Activated T-cell treated with anti-CD3 and anti-CD28 coated beads for 4 hours (primary cell): ENCODE measurements at places on chromosomes 13 and 19.
A peak's percentile ranks its signal among the peaks of the same experiment; 100 is the strongest.

- DNase-seq = no peak
Measured at GRCh38 chr13:25171517-25172302, at the start of gene AMER2. Gene AMER2 (minus strand): TSS chr13:25172288. CDS start chr13:25171619, 669 bp downstream.

GRCh38 chr13:93290503-93290902, 63.9 kb downstream of the GPC6 start:
- no peak for DNase-seq

DNA sequence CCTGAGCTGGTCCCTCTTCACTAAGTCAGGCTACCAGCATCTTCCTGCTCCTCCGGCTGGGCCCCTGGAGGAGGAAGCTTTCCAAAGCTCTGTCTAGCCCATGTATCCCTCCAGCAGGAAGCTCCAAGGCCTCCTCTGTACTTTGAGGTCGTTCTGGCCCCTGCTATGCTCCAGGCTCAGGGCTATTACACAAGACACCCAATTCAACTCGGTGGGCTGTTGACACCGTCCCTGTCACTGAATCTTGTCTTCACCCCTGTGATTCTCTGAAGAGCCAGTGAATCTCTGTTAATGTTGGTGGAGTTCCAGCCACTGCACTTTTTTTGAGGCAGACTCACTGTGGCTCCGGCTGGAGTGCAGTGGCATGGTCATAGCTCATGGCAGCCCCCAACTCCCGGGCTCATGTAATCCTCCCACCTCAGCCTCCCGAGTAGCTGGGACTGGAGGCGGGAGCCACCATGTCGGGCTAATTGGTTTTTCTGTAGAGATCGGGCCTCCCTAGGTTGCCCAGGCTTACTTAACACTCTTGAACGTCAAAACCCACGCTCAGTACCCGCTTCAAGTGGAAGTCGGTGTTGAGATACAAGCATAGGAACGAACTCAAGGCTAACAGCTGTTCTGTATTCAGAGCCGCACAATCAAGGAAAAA, 512 bp upstream of the REX1BD start:
- no peak for DNase-seq

- no peak for DNase-seq
Measured at GRCh38 chr13:73740666-73741065, 393.5 kb downstream of the KLF12 start.

GRCh38 chr19:11164879-11165406, 9.4 kb upstream of the SPC24 start:
- DNase-seq = no peak

- DNase-seq = no peak
Measured at GRCh38 chr13:99257291-99257690, 888 bp downstream of the GPR18 start.

- DNase-seq = peak; percentile 24
Measured at GRCh38 chr19:14580623-14581237, 2.2 kb upstream of the CLEC17A start.

DNA sequence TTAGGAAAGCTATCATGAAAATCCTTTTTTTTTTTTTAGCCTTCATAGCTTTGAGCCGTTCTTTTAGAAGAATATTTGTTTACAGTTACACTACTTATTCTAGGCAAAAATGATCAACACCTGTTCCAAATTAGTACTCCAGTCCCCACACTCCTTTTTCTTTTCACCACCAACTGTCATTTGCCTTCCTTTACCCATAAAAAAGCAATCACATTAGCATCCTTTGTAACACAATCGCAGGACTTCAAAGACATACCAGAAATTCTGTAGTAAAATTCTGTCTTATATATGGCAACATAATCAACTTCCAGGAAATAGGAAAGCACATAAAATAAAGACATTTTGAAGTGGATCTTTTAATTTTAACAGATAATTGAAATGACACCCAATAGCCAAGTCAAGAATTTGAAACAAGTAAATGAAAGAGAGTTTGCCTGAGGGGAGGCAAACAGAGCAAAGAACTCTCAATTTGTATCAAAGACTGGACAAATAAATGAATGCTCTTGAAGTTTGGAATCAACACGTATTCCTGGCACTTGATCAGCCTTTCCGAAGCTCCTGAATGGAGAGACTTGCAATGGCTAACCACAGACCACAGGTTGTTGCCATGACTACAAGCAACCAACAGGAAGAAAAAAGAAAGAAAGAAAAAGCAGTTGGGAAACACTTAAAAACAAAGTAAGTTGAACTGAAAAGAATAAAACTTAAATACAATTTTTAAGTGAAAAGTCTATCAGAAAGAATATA, 206.8 kb downstream of the PCDH9 start:
- DNase-seq = no peak

GRCh38 chr13:42567906-42568305, 6.0 kb upstream of the TNFSF11 start:
- DNase-seq = no peak

DNA sequence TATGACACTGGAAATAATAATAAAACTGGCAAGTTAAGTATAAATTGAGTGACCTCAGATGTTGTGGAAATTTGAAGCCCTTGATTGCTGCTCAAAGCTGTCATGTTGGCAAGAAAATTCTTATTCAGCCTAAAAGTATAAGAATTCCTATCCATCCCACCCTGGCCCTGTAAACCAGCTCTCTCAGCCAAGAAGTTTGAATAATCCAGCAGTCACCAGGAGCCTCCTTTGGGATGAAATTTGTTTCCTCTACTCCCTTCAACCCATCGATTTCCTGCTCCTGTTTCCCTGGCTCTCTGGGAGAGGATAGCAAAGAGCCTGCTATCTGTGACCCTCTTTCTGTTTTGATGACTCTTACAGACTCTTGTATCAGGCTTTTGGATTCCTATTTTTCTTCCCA, 169.3 kb downstream of the LHFPL6 start:
- no peak for DNase-seq

GRCh38 chr19:39187552-39187943, 9.2 kb upstream of the NCCRP1 start:
- DNase-seq = no peak

GRCh38 chr19:11031421-11032070, 57.7 kb upstream of the LDLR start:
- no peak for DNase-seq

- no peak for DNase-seq
Measured at GRCh38 chr13:29359181-29359580, 236.3 kb downstream of the SLC7A1 start.

GRCh38 chr13:97329331-97329730, 104.6 kb upstream of the RAP2A start:
- DNase-seq = no peak

DNA sequence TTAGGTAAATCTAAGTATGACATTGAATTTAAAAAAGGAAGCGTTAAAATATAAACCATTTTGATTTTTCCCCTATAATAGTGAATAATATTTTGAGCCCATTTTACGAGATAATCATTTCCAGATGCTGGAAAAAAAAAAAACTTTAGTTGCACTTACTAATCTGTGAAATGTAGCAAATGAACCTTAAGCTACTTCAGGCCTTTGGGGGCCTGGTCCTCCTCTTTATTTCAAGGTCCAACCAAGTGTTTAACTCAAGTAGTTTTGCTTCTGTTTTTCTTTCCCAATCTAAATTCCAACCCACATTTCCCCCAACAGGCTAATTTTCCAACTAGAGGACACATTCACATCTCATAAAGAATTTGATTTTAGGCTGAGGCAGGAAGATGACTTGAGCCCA, 101.2 kb downstream of the TNFRSF19 start:
- no peak for DNase-seq

DNA sequence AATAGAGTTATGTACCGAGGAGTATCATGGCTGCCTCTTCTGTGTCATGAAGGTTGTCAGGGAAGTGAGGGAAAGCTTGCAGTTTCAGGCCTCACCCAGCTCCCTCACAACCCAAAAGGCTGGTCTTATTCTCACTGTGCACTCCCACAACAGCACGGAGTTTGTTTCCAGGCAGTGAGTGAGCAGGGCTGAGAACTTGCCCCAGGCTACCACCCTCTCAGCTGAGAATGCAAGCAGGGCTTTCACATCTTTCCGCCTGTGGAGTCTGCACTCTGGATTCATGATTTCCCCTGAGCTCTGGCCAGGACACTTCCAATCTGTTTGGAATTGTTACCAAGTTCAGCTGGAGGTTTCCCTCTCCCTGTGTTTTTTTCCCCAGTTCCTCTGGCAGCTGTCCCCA, 2284.7 kb upstream of the PCDH20 start:
- no peak for DNase-seq

DNA sequence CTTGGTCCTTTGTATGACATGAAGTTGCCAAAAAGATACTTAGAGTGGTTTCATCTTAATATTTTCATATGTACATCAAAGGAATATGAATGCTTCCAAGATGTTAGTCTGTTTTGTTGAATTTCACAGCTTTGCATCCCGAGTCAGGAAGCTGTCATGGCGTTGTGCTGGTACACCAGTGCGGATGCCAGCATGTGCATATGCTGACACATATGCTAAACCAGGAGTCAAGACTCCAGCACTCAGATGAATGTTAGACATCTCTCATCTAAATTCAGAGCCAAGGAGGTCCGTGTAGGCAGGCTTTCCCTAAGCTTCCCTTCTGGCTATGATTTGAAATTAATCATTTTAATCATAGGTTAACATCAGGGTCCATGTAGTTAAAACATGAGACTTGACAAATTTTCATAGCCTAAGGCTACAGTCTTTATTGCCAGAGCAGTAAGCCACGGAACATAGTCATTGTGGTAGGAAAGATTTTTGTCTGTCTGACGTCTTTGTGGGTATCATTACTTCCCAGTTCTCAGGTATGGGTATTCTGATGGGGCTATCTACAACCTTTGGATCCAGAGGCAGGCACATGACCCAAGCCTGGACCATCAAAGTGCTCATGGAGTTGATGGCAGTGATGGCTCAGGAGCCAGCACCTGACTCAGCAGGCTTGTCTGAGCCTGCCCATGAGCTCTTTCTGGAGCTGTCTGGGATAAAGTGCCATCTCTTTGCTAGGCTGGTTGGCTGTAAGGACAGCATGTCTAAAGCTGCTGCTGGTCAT, 246.1 kb downstream of the KCNRG start:
- no peak for DNase-seq

GRCh38 chr19:804419-805165, 7.3 kb downstream of the PTBP1 start:
- DNase-seq = no peak

- DNase-seq = no peak
Measured at GRCh38 chr13:91622778-91623550, 224.5 kb downstream of the GPC5 start.

GRCh38 chr13:76226941-76227340, 590.8 kb downstream of the LMO7 start:
- no peak for DNase-seq

DNA sequence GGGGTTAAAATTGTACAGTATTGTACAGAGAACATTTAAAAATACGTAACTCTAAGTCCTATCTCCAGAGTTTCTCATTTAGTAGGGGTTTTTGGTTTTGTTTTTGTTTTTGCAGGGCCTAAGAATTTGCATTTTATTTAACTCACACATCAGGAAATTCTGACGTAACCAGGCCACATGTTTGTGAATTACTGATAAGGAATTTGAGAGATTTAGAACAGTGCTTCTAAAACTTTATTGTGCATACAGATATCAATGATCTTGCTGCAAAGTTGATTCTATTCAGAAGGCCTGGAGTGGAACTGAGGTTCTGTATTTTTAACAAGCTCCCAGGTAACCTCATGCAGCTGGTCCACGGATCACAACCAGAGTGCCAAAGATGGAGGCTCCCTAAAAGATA, 49.3 kb downstream of the LIG4 start:
- no peak for DNase-seq

- no peak for DNase-seq
Measured at GRCh38 chr19:3342246-3342645, 24.1 kb upstream of the NFIC start.

DNA sequence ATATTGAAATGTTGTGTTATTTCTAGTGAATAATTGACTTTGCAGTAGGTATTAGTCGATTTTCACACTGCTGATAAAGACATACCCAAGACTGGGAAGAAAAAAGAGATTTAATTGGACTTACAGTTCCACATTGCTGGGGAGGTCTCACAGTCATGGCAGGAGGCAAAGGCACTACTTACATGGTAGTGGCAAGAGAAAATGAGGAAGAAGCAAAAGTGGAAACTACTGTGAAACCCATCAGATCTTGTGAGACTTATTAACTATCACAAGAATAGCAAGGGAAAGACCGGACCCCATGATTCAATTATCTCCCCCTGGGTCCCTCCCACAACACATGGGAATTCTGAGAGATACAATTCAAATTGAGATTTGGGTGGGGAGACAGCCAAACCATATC, 9.9 kb upstream of the C5AR2 start:
- no peak for DNase-seq
